ENCODE measurements at places on chromosomes 5 and 9. TPM values are rescaled to one million over a fixed set of nuclear protein-coding genes. Genes with fewer than 3 reads are reported as not detected.

Gene BTNL3
- not detected for total RNA-seq

Gene IRX1
- 23.8 TPM for total RNA-seq

Gene RAB24
- 8.2 TPM for total RNA-seq

Gene GAS1
- 8.9 TPM for total RNA-seq

Gene MELK
- 124 TPM for total RNA-seq

Gene OR1J2
- not detected for total RNA-seq

Gene SPACA9
- total RNA-seq = 0.91 TPM

Gene RECK
- total RNA-seq = 10.9 TPM

Gene NNT
- total RNA-seq = 76.1 TPM
